ENCODE measurements at places on chromosomes 12 and 14. TPM values are rescaled to one million over a fixed set of nuclear protein-coding genes. Genes with fewer than 3 reads are reported as not detected.

The SYNDIG1L gene
- total RNA-seq = not detected

The NINJ2 gene
- total RNA-seq = not detected

The AMN gene
- total RNA-seq = 1.2 TPM

The DNAJC22 gene
- 1.6 TPM for total RNA-seq

GRCh38 chr12:32736445-32736844, 19.3 kb downstream of the YARS2 start:
- DNase-seq = no peak

- DNase-seq = no peak
Observed at GRCh38 chr14:97267509-97267908, 470.3 kb downstream of the VRK1 start.

DNA sequence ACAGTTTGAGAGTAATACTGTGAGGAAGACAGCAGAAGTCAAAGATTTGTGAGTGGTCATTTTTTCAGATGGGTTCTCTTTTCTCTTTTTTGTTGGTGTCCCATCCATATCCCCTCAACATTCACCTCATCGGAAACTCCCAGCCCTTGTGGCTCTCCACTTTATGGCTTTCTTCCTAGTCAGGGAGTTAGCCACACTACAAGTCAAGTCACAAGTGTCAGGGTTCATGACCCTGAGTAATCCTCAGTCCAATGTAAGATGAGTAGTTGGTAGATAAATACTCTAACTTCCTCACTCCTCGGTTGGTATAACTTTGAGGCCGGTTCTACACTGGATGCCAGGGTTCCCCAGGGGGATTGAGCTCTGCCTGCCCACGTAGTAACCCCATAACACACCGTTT, 41.4 kb downstream of the PTGER2 start:
- DNase-seq = no peak

- no peak for DNase-seq
Observed at GRCh38 chr12:22350886-22351285, 16.4 kb upstream of the ST8SIA1 start.

DNA sequence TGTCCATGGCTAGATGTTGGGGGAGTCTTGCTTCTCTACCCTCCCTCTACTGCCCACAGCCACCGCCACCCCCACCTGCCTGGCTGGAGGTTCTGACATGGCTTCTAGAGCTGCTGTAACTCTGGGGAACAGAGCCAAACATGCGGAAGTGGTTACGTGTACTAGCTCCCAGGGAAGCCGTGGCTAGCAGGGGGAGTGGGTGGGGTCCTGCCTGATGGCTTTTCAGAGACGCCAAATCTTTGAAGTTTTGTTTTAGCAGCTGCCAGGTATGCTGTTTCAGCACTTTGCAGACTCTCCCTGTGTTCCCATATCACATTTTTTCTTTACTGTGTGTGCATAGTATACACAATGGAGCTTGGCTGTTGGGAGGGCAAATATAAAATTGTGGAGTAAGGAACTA, 150.3 kb downstream of the TGFB3 start:
- no peak for DNase-seq

GRCh38 chr12:106245767-106246166, 2.1 kb downstream of the CKAP4 start:
- DNase-seq = no peak

DNA sequence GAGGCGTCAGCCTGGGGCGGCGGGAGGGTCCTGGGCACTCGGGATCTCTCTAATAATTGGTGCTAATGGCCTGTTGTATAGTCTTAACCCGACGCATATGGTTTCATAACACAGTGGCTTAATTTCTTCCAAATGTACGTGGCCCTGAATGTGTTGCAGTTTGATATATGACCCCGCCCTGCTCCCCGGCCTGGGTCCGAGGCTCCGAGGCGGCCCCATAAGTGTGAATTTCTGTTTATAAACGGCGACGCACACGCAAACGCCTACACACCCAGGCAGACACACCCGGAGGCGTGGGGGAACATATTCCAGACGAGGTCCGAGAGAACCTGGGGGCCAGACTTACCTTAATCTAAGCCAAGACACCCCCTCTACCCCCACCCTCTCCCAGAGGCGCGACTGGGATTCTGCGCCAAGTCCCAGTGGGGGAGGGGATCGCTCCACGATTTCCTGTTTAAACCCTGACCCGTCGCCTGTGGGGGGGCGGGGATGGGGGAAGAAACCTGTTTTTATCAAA, 9.7 kb upstream of the HOXC6 start:
- no peak for DNase-seq

DNA sequence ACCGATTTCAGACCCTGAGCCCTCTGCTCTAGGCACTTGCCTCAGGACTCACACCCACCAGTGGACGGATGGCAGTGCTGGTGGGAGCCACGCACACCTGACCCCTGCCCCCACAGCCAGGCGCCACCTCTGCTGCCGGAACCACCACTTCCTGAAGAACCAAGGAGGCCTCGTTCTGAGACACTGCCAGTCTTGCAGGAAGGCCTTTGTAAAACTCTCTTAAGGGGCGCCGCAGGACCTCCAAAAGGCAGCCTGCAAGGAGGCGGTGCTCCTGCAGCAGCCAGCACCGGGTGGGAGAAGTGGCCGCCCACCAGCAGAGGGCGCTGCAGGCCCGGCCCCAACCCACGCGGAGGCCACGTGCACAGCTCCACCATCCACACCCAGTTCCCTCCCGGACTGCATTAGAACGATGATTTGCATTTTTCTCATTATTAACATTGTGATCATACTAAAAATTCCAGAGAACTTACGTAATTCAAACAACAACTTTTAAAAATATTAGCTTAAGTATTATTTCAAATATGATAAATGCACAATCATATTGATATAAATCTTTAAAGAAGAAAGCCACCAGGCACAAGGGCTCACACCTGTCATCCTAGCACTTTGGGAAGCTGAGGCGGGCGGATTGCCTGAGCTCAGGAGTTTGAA, 12.8 kb downstream of the STX2 start:
- DNase-seq = no peak

GRCh38 chr12:103955811-103956508, 9.7 kb upstream of the TDG start:
- DNase-seq = no peak

DNA sequence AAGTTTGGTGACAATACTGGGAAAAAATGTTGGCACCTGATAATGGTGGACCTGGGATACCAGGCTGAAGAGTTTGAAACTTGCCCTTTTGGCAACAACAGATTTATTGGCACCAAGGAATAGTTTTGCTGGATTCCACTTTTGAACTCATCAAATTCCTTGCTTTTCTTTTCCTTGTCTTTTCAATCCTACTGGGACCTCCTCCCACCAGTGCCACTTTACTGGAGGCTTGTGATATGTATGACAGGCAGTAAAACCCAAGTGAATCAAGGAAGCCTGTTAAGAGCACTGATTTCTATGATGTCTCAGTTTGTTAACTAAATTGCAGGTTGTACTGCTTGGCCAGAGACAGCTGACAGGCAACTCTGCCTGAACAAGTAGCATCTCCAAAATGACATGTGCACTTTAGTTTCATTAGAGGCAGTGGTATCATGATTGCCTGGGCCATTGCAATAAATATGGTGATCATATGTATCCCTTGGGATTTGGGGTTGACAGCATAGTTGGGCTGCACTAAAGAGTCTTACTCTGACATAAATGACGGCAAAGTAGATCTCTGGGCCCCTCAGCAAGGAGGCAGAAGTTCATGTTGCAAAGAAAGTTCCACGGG, 565.4 kb downstream of the DIO2 start:
- DNase-seq = no peak

GRCh38 chr14:105294142-105294597, 6.6 kb downstream of the BRF1 start:
- DNase-seq = no peak

GRCh38 chr12:82870771-82871377, 184.2 kb downstream of the TMTC2 start:
- DNase-seq = no peak

GRCh38 chr12:71694099-71694820, 8.4 kb downstream of the TMEM19 start:
- DNase-seq = no peak

Data from kidney epithelial cell (primary cell).